DMS53 (cell line): ENCODE measurements at places on chromosomes 6 and 20.

- no peak for DNase-seq
Observed at GRCh38 chr20:16051968-16052367, 521.3 kb downstream of the KIF16B start.

DNA sequence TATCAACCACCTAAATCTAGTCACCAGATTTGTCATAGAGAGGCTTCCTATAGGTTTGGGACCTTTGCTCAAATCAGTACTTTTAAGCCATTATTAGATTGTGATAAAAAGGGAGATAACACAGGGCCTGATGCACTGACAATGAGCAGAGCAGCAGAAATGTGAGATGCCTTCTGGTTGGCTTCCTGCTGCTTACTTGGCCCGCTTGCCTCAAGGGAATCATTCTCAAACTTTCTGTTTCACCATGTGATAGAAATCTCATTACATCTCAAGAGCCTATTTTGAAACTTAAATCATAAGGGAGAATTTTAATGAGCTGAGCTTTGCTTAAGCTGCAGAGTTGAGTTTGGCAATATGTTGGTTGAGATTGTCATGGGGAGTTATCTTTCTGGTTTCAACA lies 606.0 kb downstream of the DHX35 start:
- no peak for DNase-seq

- DNase-seq, result no peak
Observed at GRCh38 chr6:12761376-12762115, 45.0 kb downstream of the PHACTR1 start.

- no peak for DNase-seq
Observed at GRCh38 chr20:53940907-53941545, 129.4 kb downstream of the BCAS1 start.

DNA sequence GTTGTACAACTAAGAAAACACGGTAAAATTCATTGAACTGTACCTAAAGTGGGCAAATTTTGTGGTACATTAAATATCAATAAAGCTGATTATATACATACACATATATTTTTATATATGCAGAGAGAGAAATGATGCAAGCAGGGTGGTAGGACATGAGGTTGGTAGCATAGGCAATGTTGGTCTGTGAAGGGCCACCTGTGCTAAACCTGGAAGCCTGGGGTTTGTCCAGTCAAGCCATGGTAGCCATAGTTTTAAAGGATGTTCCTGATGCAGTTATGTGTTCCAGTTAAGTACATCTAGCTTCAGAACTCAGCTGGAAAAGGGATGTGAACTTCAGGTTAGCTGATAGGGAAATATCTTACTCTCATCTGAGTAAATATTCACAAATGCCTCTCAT lies 60.1 kb downstream of the TRIM38 start:
- peak; percentile 28 for DNase-seq
